ENCODE measurements at places on chromosomes 3 and 15.

GRCh38 chr15:89749951-89750559 lies 994 bp downstream of the MESP1 start:
- peak overlapping the region; percentile 74 for H3K4me3 ChIP-seq
- no peak overlapping the region for H3K27ac ChIP-seq
- peak; percentile 21 for DNase-seq
- H3K36me3 ChIP-seq: no peaks in the 10 kb centered on the region

DNA sequence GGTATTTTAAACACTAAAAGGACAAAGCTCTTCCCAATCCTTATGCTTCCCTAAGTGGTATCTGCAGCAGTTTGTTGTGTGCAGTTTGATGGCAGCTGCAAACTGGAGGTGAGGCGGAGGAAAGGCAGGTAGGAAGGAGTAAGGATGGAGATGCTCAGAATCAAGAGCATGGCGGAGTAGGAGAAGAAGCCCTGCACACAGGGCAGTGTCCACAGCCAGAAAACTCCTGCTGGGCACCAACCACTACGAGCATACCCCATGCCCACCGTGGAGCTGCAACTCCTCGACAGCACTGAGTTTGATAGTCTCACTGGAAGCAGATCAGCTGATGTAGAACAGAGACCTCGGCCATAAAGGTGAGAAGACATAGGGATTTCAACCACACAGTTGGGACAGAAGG lies 30.3 kb upstream of the ESYT3 start:
- no peaks in the 10 kb centered on the region for H3K4me1 ChIP-seq
- H3K36me3 ChIP-seq: no peaks in the 10 kb centered on the region
- no peak for DNase-seq
- H3K27ac ChIP-seq: no peak overlapping the region

GRCh38 chr3:38019658-38020341 lies 9.6 kb downstream of the PLCD1 start:
- peak overlapping the region; percentile 21 for H3K27ac ChIP-seq
- no peaks in the 10 kb centered on the region for H3K27me3 ChIP-seq
- H3K4me3 ChIP-seq: no peak overlapping the region
- peaks cover 16% of the 10 kb centered on the region for H3K4me1 ChIP-seq
- no peak for DNase-seq
- peaks cover 27% of the 10 kb centered on the region for H3K36me3 ChIP-seq

DNA sequence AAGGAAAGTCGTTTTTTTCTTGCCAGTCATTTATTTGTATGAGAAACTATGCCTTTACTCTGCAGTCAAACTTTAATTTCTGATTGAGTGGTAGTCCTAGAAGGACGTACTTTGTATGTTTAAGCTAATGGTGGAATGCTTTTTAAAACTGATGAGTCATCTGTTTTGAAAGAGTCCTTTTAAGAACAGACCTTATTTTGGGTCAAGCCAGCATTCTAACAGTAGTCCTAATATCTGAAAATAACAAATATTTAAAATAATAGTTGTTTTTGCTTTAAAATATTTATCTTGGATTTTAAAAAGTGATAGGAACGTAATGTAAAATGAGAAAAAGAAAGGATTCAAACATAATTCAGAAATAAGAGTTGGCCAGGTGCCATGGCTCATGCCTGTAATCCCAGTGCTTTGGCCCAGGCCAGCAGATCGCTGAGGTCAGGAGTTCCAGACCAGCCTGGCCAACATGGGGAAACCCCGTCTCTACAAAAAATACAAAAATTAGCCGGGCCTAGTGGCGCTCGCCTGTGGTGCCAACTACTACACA lies 1.3 kb upstream of the LRRC58 start:
- peaks cover 10% of the 10 kb centered on the region for H3K27me3 ChIP-seq
- H3K4me1 ChIP-seq: peaks cover 30% of the 10 kb centered on the region
- no peak for DNase-seq
- peak overlapping the region; percentile 93 for H3K4me3 ChIP-seq
- peaks cover 22% of the 10 kb centered on the region for H3K36me3 ChIP-seq

DNA sequence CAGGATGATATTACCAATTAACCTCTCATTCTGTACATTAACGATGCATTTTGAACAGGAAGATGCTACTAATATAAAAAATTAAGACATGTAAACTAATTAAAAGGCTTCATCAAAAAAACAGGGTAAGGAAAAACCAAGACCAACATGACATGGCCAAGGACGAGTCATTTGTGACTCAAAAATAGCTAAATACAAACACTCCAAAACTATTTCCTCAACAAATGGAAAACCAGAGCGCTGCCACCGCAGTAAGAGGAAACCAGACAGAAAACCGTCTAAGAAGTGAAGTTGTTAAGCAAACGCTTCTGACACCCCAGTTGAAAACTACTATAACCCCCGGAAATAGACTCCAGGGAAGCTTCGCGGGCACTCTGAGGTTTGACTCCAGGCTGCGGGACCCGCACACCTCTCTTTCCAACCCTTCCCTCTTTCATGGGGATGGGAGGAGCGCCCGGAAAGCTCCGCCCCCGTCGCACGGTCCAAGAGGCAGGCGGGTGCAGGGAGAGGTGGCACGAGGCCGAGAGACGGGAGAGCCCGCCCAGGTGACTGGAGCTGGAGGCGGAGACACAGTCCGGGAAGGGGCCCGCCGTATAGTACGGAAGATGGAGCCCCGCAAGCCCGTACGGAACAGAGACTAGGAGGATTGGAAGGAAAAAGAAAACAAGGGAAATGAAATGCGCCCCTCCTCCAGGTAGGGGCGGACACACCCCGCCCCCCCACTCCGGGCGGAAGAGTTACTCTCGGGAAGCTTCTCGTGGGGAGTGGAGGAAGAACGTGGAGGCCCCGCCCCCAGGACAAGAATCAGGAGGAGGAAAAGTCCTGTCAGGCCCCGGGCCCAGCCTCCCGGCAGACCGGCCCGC lies 708 bp downstream of the DCAF1 start:
- peak overlapping the region; percentile 98 for H3K4me3 ChIP-seq
- H3K4me1 ChIP-seq: peaks cover 15% of the 10 kb centered on the region
- peak; percentile 91 for DNase-seq

GRCh38 chr3:37582086-37582485 lies 279.6 kb upstream of the CTDSPL start:
- no peaks in the 10 kb centered on the region for H3K4me1 ChIP-seq
- DNase-seq: no peak
- H3K4me3 ChIP-seq: no peak overlapping the region
- H3K36me3 ChIP-seq: no peaks in the 10 kb centered on the region
